Colonic mucosa (tissue), 4 donors: ENCODE measurements at places on chromosomes 11 and 22. TPM values are rescaled to one million over a fixed set of nuclear protein-coding genes. Genes with fewer than 3 reads are reported as not detected.

DNA sequence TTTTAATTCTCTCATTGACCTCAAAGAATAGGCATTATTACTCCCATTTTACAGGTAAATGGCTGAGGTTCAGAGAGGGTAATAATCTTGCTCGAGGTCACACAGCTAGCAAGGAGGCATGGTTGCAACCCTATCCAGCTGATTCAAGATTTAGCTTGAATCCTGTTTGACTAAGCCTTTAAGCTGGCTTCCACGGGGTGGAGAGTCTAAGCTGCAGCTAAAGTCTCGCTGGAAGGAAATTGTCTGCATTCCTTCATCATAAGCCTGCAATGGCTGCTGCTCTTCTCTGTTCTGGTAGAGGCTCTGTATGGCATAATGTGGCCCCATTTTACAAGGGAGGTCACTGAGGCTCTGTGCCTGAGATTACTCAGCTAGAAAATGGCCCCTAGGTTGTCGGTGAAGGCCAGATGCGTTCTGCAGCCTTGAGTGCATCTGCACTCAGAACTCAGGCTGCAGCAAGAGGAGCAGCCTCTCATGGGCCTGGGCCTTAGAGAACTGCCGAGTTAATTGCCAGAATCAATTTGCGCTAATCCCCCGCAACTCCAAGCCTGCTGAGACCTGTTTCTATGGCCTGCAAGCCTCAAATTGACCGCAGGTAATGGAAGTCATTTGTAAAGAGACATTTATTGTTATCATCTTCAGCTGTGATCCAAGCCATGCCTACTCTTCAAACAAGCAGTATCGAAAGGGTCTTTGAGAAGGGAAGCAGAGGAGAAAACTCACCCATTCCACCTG is 44.1 kb upstream of the SEZ6L start:
- DNase-seq, result no peak
- no peaks in the 10 kb centered on the region for H3K36me3 ChIP-seq
- no peaks in the 10 kb centered on the region for H3K4me1 ChIP-seq

DNA sequence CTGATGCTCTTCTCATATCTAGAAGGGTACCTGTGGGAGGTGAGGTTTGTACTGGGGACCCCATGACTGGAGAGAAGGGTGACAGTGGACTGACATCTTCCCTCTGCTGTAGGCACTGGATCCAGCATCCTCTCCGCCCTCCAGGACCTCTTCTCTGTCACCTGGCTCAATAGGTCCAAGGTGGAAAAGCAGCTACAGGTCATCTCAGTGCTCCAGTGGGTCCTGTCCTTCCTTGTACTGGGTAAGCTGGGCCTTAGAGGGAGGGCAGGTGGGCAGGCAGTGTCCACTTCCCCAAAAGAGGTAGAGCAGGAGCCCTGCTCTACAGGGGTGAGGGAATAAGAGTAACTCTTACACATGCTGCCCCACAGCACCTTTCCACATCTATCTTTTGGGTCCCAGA is 15.9 kb downstream of the DGAT2 start:
- H3K27me3 ChIP-seq, result no peaks in the 10 kb centered on the region
- no peaks in the 10 kb centered on the region for H3K36me3 ChIP-seq
- H3K4me1 ChIP-seq, result no peaks in the 10 kb centered on the region
- DNase-seq, result no peak

- DNase-seq, result no peak
- H3K36me3 ChIP-seq, result no peaks in the 10 kb centered on the region
- no peaks in the 10 kb centered on the region for H3K4me1 ChIP-seq
- H3K27ac ChIP-seq, result peak overlapping the region; percentile 97
- H3K4me3 ChIP-seq, result peak overlapping the region; percentile 93
These were observed 1.4 kb downstream of the SIK2 start for GRCh38 chr11:111603611-111604130.

DNA sequence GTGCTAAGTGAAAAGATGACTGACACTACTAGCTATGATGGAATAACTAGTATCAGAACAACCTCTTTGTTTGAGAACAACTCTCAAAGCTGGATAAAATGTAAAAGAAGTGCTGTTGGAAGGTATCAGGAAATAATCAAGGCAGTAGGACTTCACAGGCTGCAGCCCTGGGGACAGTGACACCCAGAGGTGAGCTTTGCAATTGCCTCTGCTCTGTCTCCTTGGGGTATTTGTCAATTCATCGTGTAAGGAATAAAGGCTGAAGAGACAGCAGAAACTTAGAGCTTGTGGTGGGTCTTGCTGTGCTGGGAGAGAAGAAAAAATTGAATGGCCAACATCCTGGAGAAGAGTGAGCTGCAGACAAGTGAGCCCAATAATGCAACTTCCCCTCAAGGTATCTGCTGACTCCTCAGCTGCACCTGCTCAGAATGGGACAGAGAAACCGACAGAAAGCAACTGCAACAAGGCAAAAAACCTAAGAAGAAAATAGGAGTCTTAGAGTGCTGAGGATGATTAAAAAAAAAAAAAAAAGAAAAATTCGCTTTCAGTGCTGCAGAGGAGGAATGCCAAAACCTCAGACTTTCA is 141.1 kb downstream of the RCN1 start:
- no peaks in the 10 kb centered on the region for H3K27me3 ChIP-seq
- H3K27ac ChIP-seq, result no peak overlapping the region
- no peak overlapping the region for H3K4me3 ChIP-seq
- H3K4me1 ChIP-seq, result no peaks in the 10 kb centered on the region
- H3K36me3 ChIP-seq, result no peaks in the 10 kb centered on the region

DNA sequence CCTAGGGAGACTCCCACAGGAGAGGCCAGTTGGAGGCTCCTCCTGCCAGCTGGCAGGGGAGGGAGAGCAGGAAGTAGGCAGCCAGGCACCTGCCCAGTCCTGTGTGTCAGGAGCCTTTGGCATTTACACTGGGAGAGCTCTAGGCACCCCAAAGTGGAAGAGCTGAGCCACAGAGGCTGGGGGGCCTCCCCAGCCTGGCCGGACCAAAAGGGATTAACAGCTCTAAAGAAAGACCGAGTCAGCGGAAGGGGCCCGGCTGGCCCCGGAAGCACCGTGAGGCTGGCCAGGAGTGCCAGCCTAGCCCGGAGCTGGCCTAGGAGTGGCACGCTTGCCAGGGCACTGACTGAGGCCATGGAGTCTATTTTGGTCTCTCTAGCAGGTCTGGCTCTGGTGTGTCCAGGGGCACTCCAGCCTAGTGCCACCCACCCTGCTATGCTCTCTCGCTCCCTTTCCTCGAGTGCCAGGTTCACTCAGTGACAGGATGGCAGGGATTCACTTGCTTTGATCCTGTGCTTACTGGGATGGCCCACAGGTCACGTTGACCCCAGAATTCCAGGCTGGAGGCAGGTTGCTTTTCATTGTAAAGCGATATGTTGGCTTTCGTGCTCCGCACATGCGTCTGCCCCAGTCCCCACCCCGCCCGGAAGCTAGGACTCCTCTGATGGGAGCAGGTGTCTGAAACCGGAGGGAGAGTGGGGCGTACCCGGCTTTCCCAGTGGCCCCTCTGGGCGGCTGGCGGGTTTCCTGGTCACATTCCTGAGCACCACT is 3.3 kb upstream of the KMT5B start:
- H3K4me1 ChIP-seq, result peaks cover 5% of the 10 kb centered on the region
- peak; percentile 72 for DNase-seq
- no peaks in the 10 kb centered on the region for H3K27me3 ChIP-seq
- no peaks in the 10 kb centered on the region for H3K36me3 ChIP-seq
- peak overlapping the region; percentile 70 for H3K27ac ChIP-seq

DNA sequence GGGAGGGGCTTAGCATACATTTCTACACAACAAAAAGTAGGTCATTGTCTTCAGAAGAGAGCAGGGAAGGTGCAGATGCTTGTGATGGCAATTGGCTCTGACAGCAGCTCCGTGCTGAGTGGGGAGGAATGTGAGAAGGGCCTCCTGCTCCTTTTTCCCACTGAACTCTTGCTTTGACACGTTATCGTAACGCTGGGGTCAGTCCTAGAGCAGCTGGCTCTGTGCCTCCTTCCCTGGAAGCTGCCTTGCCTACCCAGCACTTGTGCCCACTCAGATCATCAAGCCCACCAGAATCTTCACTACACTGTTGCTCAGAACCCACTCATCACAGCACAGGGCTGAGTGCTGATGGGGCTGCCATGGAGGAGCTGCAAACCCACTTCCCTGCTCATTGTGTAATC is 14.9 kb upstream of the NAV2 start:
- no peak overlapping the region for H3K4me3 ChIP-seq
- no peak overlapping the region for H3K27ac ChIP-seq
- DNase-seq, result no peak

DNA sequence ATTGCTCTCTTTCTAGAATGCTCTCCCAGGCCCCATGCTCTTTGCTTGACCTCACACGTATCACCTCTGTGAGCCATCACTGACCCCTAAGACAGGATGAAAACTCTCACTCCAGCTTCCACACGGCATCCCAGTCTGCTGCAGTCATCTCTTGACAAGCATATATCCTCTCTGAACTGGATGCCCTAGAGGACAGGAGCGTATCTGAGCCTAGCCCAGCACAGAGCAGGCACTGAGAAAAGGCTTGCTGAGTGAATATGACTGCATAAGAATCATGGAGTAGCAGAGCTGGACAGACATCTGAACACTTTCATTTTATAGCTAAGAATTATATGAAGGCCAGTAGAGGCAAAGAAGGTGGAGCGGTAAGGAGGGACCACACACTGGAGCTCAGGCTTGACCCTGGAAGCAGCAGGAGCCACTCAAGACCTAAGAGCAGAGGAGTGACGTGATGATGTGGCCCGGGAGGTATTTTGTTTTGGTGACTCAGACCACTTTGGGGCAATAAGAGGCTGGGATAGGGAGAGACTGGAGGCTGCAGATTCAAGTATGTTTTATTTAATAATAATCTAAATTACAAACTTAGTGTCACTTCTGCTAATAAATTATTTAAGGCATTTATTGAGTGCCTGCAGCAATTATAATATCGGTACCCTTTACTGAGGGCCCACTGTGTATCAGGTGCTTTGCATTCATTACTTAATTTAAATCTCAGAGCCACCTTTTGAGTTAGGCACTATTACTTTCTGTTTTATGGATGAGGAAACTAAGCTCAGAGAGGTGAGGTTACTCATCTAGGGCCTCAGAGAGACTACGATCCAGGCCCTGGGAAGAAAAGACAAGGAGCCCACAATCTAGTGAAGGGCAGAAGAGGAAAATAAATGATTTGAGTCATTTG is 42.6 kb downstream of the MAP6 start:
- H3K4me1 ChIP-seq, result no peaks in the 10 kb centered on the region
- no peak overlapping the region for H3K27ac ChIP-seq
- no peaks in the 10 kb centered on the region for H3K27me3 ChIP-seq
- no peak overlapping the region for H3K4me3 ChIP-seq
- DNase-seq, result no peak
- no peaks in the 10 kb centered on the region for H3K36me3 ChIP-seq

DNA sequence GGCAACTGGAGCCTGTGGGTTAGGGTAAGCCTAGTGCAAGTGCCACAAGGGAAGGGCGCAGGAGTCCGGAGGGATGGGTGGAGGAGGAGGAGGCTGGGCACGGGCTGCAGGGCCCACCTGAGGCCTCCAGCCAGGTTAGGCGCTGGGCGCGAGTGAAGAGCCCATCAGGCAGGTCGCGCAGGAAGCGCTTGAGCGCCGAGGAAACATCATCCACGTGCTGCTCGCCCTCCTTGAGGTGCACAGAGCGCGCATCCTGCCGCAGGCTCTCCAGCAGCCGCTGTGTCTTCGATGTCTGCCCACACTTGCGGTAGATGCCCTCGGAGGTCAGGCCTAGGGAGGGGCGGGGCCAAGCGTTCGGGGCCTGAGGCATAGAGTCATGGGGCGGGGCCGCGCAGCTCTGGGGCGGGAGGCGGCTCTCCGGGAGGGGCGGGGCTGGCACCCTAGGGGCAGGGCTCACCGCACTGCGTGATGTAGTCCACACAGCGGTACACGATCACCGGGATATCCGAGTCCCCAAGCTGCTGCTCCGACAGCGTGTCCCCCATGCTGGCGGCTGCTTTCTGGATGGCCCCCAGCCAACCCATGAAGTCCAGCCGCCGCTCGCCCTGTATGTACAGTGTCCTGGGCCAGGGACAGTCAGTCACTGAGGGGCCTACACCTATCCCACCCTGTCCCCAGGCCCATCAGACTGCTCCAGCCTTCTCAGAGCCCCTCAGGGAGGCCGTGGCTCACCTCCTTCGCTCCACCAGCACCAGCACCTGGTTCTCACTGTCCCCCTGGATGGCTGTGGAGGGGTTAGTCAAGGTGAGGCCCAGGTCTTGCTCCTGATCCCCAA is 22.9 kb upstream of the PDE2A start:
- no peak overlapping the region for H3K27ac ChIP-seq
- H3K4me3 ChIP-seq, result no peak overlapping the region
- DNase-seq, result peak; percentile 42
- peaks cover 50% of the 10 kb centered on the region for H3K36me3 ChIP-seq

DNA sequence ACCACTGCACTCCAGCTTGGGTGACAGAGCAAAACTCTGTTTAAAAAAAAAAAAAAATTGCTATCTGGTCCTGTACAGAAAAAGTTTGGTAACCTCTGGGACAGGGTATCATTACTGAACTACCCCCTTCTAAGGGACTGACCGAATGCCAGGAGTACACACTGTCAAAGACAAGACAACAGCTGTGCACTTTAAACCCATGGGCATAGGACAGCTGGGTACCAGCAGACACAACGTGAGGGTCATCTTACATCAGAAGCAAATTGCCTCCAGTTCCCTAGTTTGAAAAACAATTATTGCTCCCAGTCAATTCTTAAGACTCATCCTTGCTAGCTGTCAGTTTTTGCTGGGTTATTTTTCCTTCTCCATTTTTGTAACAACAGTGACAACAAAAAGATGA is 17.8 kb downstream of the CD59 start:
- no peaks in the 10 kb centered on the region for H3K36me3 ChIP-seq
- H3K4me3 ChIP-seq, result no peak overlapping the region
- peaks cover 4% of the 10 kb centered on the region for H3K4me1 ChIP-seq
- no peak for DNase-seq
- H3K27ac ChIP-seq, result no peak overlapping the region

DNA sequence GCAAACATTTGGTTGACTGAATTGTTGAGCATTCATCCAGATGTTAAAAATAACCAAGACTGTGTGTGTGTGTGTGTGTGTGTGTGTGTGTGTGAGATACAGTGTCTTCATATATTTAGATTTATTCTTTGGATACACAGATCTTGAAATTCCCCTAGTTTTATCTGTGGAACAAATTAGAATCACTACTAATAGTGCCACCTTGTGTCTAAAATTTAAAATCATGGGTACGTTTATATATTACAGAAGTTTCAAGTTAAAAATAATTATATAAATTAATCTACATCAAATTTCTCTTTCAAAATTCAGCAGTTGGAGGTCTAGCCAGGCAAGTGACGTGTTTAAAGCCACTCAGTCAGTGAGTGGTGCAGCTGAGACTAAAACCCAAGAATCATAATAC is 1566.2 kb upstream of the TENM4 start:
- H3K4me3 ChIP-seq, result no peak overlapping the region
- H3K27me3 ChIP-seq, result no peaks in the 10 kb centered on the region
- no peak overlapping the region for H3K27ac ChIP-seq
- H3K4me1 ChIP-seq, result no peaks in the 10 kb centered on the region
- DNase-seq, result no peak

GRCh38 chr11:127598476-127598875 is 597.9 kb upstream of the KIRREL3 start:
- no peaks in the 10 kb centered on the region for H3K27me3 ChIP-seq
- no peak overlapping the region for H3K4me3 ChIP-seq
- DNase-seq, result no peak
- H3K4me1 ChIP-seq, result no peaks in the 10 kb centered on the region

- H3K27ac ChIP-seq, result no peak overlapping the region
- H3K36me3 ChIP-seq, result no peaks in the 10 kb centered on the region
- H3K4me3 ChIP-seq, result no peak overlapping the region
- no peak for DNase-seq
These were observed 4.9 kb downstream of the UBE2L6 start for GRCh38 chr11:57562596-57562995.

Gene GGTLC2
- total RNA-seq, result not detected

Gene MMP12
- total RNA-seq, result 11.7 TPM

Gene MMP7
- 1.4 TPM for total RNA-seq

Gene MS4A6A
- total RNA-seq, result 10.5 TPM
